ENCODE measurements at places on chromosomes 6 and 20.
A peak's percentile ranks its signal among the peaks of the same experiment; 100 is the strongest.

GRCh38 chr20:6708010-6708409 is 59.5 kb upstream of the BMP2 start:
- no peaks in the 10 kb centered on the region for H3K4me1 ChIP-seq
- no peak overlapping the region for H3K4me3 ChIP-seq
- no peaks in the 10 kb centered on the region for H3K36me3 ChIP-seq
- no peak overlapping the region for H3K27ac ChIP-seq
- DNase-seq, result no peak
- H3K27me3 ChIP-seq, result peaks cover 2% of the 10 kb centered on the region

DNA sequence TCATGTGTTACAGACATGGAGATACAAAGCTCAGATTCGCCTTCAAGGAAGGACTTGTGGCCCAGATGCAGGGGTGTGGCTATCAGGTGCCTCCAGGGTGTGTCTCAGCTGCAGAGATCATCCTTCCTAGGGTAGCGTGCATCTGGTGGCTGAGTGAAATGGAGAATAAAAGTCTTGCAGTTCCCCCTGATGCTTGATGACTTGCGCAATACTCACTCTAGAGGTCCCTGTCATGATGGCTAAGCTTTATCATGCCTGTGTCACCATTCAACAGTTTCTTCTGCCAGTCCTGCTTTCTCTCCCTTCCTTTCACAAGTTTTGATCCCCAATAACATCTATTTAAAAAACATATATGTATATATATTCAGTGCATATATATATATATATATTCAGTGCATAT is 228.1 kb downstream of the PAX1 start:
- H3K27ac ChIP-seq, result no peak overlapping the region
- H3K4me3 ChIP-seq, result no peak overlapping the region
- H3K36me3 ChIP-seq, result no peaks in the 10 kb centered on the region
- DNase-seq, result no peak

- peaks cover 2% of the 10 kb centered on the region for H3K36me3 ChIP-seq
- peaks cover 21% of the 10 kb centered on the region for H3K4me1 ChIP-seq
- DNase-seq, result no peak
- peak overlapping the region; percentile 76 for H3K27ac ChIP-seq
- peaks cover 1% of the 10 kb centered on the region for H3K27me3 ChIP-seq
These were observed 24.9 kb downstream of the TTLL2 start for GRCh38 chr6:167349631-167350274.

- no peaks in the 10 kb centered on the region for H3K27me3 ChIP-seq
- no peaks in the 10 kb centered on the region for H3K36me3 ChIP-seq
- no peak for DNase-seq
- peak overlapping the region; percentile 96 for H3K27ac ChIP-seq
- peaks cover 94% of the 10 kb centered on the region for H3K4me1 ChIP-seq
These were observed 56.3 kb downstream of the PREX1 start for GRCh38 chr20:48771542-48771941.
